ENCODE measurements at places on chromosomes 2 and 18.

GRCh38 chr2:65331336-65332025 is 100.9 kb downstream of the SPRED2 start:
- DNase-seq = no peak

DNA sequence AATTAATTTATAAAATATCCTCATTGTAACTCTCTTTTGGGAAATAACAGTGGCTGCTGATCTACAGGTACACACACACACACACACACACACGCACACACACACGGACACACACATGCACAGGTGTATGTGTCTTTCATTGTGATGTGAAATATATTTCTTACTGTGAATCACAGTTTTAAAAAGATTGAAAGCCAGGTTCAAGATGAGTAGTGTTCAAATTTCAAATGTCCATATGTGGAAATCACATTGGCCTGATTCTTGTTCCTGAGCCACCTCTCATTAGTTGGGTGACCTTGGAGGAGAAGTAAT is 372.4 kb downstream of the ALK start:
- DNase-seq = no peak

- no peak for DNase-seq
These were observed 12.7 kb downstream of the FBLN7 start for GRCh38 chr2:112150851-112151250.

DNA sequence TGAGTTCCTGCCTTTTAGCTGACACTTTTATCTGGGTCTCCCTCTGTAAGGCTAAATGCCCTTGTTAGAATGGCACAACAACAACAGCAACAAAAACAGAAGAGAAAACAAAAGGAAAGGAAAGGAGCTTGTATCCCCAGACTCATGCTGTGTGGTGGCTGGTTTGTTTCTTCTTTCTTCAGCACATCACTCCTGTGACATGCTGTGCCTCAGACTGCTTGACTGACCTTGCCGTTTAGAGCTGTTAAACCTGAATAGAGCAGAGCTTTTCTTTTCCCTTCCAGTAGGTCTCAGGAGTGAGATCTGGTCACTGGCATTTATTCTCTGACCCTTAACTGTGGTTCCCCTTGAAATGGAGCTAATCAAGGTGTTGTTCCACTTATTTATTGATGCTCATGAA is 18.9 kb downstream of the GALNT13 start:
- DNase-seq = no peak

DNA sequence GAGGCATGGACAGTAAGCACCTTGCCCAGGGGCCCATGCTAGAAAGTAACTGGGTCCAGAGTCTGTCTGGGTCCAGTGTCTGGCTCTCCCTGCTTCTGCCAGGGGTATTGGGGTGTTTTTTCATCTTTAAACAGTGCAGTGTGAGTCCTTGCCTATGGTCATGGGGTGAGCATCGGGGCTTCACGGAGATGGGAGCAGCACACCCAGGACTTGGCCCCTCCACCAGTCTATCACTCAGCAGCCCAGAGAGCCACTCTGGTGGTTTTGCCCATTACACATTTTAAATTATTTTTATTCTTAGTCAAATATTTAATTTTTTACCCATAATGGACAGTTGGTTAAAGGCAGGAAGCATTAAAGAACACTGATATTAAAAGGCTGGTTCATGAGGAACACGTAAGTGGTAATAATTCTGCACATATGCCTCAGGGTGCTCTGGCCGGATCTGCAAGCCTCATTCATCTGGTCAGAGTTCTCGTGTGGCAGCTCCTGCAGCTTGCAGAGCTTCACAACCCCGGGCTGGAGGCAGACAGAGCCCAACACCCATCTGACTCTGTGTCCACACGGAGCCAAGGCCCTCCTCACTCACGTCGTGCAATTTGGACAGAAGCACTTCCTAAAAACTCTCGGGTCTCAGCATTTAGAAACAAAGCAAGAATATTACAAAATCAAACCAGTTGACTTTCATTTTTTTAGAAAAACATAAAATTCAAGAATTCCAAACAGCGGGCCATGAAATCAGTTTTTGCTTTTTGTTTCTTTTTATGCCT is 204.1 kb downstream of the CTIF start:
- no peak for DNase-seq

GRCh38 chr2:187774551-187775071 is 220.4 kb upstream of the TFPI start:
- DNase-seq = no peak

GRCh38 chr2:74250189-74250631 is 51.8 kb downstream of the MTHFD2 start:
- peak; percentile 31 for DNase-seq

DNA sequence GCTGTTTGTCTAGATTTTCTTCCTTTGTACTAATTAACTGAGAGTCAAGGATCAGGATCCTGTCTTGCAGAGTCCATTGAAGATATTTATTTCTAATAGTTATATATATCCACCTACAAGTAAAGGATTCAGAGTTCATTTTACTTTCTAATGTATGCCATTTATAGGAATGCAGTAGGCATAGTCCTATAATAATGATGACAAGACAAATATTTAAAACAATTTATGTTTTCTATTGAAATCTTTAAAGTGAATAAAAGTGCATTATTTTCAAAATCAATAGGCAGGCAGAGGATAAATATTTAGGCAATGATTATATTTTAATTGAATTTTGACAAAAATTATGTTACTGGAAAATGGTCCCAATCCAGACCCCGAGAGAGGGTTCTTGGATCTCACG is 1430.8 kb upstream of the NXPH2 start:
- no peak for DNase-seq

DNA sequence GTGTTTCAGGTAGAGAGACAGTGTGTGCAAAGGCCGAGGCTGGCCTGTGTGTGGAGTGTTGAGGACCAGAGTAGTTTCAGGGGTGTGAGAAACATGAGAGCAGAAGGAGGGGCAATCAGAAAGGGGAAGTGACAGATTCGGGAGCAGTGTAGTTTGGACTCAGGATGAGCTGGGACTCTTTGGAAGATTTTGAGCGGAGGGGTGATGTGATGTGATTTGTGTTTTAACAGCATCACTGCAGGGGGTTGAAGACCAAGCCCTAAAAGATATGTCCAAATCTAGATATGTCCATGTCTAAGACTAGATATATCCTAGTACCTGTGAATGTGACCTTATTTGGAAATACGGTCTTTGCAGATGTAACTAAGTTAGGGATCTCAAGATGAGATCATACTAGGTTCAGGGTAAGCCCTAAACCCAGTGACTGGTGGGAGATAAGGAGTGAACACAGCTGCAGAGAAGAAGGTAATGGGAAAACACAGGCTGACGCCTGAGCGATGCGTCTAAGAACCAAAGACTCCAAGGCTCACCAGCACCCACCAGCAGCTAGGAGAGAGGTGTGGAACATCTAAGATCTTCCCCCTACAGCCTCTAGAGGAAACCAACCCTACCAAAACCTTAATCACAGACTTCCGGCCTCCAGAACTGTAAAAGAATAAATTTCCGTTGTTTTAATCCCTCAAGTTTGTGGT is 38.5 kb upstream of the MYO3B start:
- no peak for DNase-seq

GRCh38 chr2:218783688-218784087 is 1.7 kb downstream of the CYP27A1 start:
- DNase-seq = no peak

GRCh38 chr2:6748406-6749067 is 117.2 kb downstream of the CMPK2 start:
- no peak for DNase-seq

- no peak for DNase-seq
These were observed 37.9 kb downstream of the SEMA4F start for GRCh38 chr2:74691929-74692328.

GRCh38 chr2:240154606-240155005 is 14.1 kb upstream of the OTOS start:
- DNase-seq = no peak
